EH (cell line): ENCODE measurements at places on chromosomes 2 and 18.
A peak's percentile ranks its signal among the peaks of the same experiment; 100 is the strongest.

GRCh38 chr2:98709535-98709934 is 21.4 kb downstream of the MGAT4A start:
- no peak for DNase-seq

DNA sequence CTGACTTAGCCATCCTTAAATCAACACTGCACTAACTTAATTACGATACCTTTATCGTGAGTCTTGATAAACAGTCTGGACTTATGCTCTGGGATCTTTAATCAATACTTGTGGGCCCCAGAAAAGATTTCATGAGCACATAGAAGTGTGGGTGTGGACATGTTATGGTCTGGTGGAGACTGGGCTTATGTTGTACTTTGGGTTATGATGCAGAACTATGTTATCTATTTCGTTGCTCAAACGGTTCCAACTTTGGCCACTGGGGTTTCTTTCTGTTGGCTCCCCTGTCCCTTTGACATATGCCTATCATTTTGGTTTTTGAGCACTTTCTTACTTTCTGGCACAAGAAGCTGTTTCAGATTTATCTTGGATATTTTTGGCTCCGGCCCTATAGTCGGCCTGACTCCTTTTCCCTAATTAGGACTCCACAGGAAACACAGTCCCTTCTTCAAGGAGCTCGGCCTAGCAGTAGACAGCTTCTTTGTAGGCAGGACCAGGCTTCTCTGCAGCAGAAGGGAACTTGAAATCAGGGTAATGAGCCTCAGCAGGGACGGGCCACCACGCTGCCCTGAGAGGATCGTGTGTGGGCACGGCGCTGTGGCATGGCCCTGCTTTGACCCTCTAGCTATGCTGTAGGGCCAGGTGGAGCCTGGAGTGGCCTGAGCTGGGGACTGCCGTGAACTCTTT is 54.6 kb upstream of the TXNDC2 start:
- DNase-seq: no peak

GRCh38 chr18:57618910-57619309 is 2.7 kb downstream of the NARS1 start:
- no peak for DNase-seq

DNA sequence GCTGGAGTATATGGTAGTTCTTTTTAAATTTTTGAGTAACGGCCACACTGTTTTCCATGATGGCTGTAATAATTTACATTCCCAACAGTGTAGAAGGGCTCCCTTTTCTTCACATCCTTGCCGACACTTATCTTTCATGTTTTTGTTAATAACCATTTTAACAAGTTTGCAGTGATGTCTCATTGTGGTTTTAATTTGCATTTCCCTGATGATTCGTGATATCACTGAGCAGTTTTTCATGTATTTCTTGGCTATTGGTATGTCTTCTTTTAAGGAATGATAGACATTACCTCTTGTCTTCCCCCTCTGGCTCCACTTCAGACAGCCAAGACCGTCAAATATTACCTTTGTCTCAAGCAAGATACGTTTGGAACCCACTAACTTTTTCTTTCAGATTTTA is 371.1 kb upstream of the NRP2 start:
- no peak for DNase-seq

DNA sequence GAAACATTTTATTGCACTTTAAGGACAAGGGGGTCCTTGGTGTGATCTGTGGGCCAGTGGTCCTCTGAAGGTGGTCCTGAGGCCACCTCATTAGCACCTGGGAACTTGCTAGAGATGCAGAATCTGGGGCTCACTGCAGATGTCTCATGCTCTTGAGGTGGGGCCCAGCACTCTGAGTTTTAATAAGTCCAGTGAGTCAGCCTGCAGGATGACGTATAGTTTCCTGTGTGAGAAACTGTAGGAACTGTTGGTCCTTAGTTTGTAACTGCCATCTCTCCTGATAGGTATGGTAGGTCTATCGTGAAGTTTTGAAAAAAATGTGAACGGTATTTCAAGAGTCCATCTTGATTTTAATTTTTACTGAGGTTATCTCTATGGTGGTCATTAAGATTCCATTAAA is 2.8 kb downstream of the TRPM8 start:
- peak; percentile 51 for DNase-seq
